ENCODE measurements at places on chromosomes 5 and 9. TPM values are rescaled to one million over a fixed set of nuclear protein-coding genes. Genes with fewer than 3 reads are reported as not detected.

- no peaks in the 10 kb centered on the region for H3K4me1 ChIP-seq
- DNase-seq, result peak; percentile 45
- no peaks in the 10 kb centered on the region for H3K36me3 ChIP-seq
- no peak overlapping the region for H3K27ac ChIP-seq
Measured at GRCh38 chr5:1420211-1421195, 24.7 kb downstream of the SLC6A3 start.

DNA sequence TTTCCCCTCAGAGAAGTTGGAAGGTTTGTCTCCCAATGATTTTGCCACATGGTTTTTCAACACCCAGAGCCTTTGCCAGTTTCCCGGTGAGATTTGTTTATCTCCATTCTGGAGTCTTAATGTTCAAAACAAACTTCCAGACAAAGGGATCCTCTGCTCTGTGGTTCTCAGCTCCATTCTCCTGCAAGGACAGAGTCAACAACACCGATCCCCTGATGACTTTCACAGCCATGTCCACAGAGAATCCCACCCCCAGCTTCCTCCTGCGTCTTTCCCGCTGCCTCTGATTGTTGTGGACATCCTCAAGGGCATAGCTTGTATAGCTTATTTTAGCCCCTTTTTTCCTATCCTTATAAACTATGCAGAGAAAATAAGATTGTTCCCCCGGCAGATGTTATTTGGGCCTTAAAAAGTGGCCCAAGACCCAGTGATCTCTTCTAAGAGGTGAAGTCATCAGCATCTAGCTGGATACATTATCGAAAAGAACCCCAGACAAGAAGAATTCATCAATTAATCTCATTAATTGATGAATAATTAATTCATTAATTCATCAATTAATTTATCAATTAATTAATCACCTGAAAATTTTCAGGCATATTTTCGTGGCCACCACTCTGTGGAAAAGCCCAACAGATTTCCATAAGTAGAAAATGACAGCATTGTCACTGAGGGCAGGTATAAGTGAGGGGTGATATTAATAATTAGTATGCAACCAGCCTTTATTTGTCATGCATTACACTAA is 2.9 kb upstream of the ABLIM3 start:
- peaks cover 7% of the 10 kb centered on the region for H3K4me1 ChIP-seq
- H3K4me3 ChIP-seq, result no peak overlapping the region
- no peak overlapping the region for H3K27ac ChIP-seq
- DNase-seq, result no peak
- no peaks in the 10 kb centered on the region for H3K27me3 ChIP-seq
- no peaks in the 10 kb centered on the region for H3K36me3 ChIP-seq

GRCh38 chr5:92518318-92518904 is 1062.6 kb downstream of the NR2F1-AS1 start:
- no peaks in the 10 kb centered on the region for H3K4me1 ChIP-seq
- H3K36me3 ChIP-seq, result no peaks in the 10 kb centered on the region
- H3K27ac ChIP-seq, result no peak overlapping the region
- H3K4me3 ChIP-seq, result no peak overlapping the region

GRCh38 chr5:20307391-20307790 is 319.4 kb upstream of the CDH18 start:
- H3K27me3 ChIP-seq, result no peaks in the 10 kb centered on the region
- no peak overlapping the region for H3K27ac ChIP-seq
- H3K4me3 ChIP-seq, result no peak overlapping the region
- DNase-seq, result no peak

GRCh38 chr9:138104251-138105122 is 226.9 kb downstream of the CACNA1B start:
- no peak overlapping the region for H3K4me3 ChIP-seq
- no peaks in the 10 kb centered on the region for H3K27me3 ChIP-seq
- H3K27ac ChIP-seq, result no peak overlapping the region
- no peak for DNase-seq

GRCh38 chr5:87229780-87230179 is 37.9 kb upstream of the RASA1 start:
- H3K4me3 ChIP-seq, result no peak overlapping the region
- DNase-seq, result no peak
- no peaks in the 10 kb centered on the region for H3K36me3 ChIP-seq
- no peaks in the 10 kb centered on the region for H3K27me3 ChIP-seq
- no peaks in the 10 kb centered on the region for H3K4me1 ChIP-seq
- no peak overlapping the region for H3K27ac ChIP-seq

DNA sequence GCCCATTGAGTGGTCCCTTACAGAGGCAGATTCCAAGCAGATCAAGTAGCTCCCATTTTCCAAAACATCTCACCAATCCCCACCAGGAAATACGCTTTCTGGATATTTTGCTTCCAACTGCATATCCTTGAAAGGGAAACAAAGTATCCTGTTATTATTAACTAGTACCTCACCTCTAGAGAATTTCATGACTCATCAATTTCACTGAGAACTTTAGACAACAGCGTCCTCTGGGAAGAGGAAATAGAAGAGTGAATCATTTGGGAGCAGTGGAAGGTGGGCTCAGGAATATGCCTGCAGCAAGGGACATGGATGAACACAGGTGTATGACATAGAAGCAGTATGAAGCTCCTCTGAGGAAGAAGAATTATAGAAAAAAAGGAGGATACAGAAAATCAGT is 186.7 kb downstream of the MARCHF11 start:
- no peak overlapping the region for H3K4me3 ChIP-seq
- no peaks in the 10 kb centered on the region for H3K4me1 ChIP-seq
- no peak overlapping the region for H3K27ac ChIP-seq
- DNase-seq, result no peak
- H3K27me3 ChIP-seq, result no peaks in the 10 kb centered on the region

The QRFP gene
- total RNA-seq, result not detected

- no peak overlapping the region for H3K27ac ChIP-seq
- no peak overlapping the region for H3K4me3 ChIP-seq
- DNase-seq, result peak; percentile 68
- H3K36me3 ChIP-seq, result no peaks in the 10 kb centered on the region
Measured at GRCh38 chr5:125198270-125198974, 452.0 kb upstream of the ZNF608 start.

GRCh38 chr9:86594724-86595123 is 240.5 kb upstream of the TUT7 start:
- DNase-seq, result no peak
- no peaks in the 10 kb centered on the region for H3K4me1 ChIP-seq
- H3K36me3 ChIP-seq, result no peaks in the 10 kb centered on the region
- H3K4me3 ChIP-seq, result no peak overlapping the region
- no peaks in the 10 kb centered on the region for H3K27me3 ChIP-seq

The TAF11L10 gene
- total RNA-seq, result not detected

- H3K36me3 ChIP-seq, result no peaks in the 10 kb centered on the region
- H3K4me1 ChIP-seq, result no peaks in the 10 kb centered on the region
- H3K27ac ChIP-seq, result no peak overlapping the region
- DNase-seq, result no peak
- no peak overlapping the region for H3K4me3 ChIP-seq
Measured at GRCh38 chr5:13955896-13956295, 11.4 kb upstream of the DNAH5 start.

DNA sequence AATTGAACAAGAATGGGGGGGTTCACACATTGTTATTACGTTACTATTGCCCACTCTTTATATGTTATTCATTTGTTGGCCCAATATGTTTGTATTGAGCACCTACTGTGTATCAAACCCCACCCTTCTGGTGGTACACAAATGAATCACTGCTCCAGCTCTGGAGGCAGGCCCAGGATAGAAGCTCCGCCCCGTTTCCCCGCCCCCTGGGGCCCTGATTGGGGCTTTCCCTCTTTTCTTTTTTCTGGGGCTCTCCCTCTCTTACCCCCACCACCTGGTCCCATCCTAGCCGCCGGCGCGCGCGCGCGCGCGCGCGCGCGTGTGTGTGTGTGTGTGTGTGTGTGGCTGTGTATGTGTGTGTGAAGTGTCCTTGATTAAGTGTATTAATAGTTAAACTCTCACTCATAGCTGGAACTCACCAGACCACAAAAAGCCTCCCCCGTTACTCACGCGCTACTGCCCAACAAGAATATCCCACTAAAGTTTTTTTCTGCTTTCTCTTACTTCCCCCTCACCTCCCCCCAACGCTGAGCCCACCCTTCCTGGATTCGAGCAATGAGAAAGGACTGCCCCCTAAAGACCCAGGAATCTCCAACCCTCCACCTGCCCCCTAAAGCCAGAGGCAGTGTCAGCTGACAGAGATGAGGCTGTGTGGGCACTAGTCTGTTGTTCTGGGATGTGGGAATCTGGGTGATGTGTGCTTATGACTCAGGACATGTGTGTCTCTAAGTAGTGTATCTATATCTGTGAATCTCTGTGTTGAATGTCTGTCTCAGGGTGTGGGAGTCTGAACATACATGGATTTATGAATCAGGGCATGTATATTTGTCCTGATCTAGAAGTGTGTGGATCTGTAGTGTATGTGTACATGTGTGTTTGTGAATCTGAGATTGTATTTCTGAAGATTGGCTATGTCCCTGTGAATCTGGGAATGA is 4.0 kb downstream of the CXXC5 start:
- no peaks in the 10 kb centered on the region for H3K36me3 ChIP-seq
- no peaks in the 10 kb centered on the region for H3K27me3 ChIP-seq
- DNase-seq, result peak; percentile 63
- peak overlapping the region; percentile 5 for H3K4me3 ChIP-seq

DNA sequence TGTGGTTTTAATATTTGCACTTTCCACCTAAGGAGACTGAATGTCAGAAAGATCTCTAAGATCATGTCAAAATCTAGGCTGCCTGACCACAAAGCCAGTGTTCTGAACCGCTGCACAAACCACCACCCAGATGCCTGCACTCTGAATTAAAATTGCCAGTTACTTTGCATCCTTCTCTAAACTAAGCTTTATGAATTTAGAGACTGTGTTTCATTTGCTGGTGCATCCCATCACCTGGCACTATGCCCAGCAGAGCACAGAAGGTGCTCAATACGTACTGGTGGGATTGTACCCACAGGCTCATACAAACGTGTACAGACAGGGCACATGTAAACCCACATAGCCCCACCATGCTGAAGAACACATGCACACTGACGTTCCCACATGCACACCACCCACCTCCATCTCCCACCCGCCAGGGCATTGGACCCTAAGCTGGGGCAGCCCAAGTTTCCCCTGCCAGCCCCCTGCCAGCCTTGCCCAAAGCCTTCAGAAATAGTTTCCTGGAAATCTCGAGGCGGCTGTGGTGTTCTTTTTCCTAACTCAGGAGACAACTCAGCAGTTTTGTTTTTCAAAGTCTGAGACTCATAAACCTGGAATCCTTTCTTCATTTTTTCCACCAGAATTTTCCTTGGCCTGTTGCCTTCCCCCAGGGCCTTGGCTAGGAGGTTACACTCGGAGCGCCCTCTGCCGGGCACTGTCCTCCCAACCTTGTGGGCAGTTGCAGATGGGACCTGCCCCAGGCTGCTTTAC is 9.6 kb upstream of the TRAF1 start:
- H3K4me3 ChIP-seq, result peak overlapping the region; percentile 13
- H3K36me3 ChIP-seq, result no peaks in the 10 kb centered on the region
- peak; percentile 68 for DNase-seq
- peaks cover 31% of the 10 kb centered on the region for H3K4me1 ChIP-seq

- DNase-seq, result no peak
- H3K27ac ChIP-seq, result no peak overlapping the region
- H3K36me3 ChIP-seq, result no peaks in the 10 kb centered on the region
- H3K4me3 ChIP-seq, result no peak overlapping the region
Measured at GRCh38 chr5:63500242-63500641, 462.0 kb downstream of the HTR1A start.

- H3K27ac ChIP-seq, result no peak overlapping the region
- H3K4me3 ChIP-seq, result no peak overlapping the region
- no peak for DNase-seq
- H3K36me3 ChIP-seq, result peaks cover 28% of the 10 kb centered on the region
Measured at GRCh38 chr5:31553863-31554262, 21.8 kb downstream of the C5orf22 start.

DNA sequence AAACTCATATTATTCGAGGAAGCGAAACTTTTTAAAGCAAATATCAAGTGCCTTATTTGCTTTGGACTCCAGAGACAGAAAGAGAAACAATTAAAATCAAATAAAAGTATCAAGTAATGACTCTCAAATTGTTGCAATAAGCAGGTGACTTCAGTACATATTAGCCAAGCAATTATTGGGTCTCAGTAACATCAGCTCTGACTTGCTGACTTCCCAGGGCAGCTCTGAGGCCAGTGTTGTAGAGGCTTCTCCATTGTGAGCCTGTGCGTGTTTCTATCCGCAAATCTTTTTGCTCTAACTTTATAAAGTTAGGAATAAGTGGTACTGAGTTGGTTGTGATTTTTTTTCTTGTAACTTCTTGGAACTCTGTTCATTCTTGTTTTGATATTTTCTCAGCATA is 186.8 kb upstream of the PRLR start:
- no peak for DNase-seq
- no peak overlapping the region for H3K27ac ChIP-seq
- no peaks in the 10 kb centered on the region for H3K36me3 ChIP-seq
- H3K4me3 ChIP-seq, result no peak overlapping the region
- H3K27me3 ChIP-seq, result no peaks in the 10 kb centered on the region

The GABBR2 gene
- total RNA-seq, result not detected

DNA sequence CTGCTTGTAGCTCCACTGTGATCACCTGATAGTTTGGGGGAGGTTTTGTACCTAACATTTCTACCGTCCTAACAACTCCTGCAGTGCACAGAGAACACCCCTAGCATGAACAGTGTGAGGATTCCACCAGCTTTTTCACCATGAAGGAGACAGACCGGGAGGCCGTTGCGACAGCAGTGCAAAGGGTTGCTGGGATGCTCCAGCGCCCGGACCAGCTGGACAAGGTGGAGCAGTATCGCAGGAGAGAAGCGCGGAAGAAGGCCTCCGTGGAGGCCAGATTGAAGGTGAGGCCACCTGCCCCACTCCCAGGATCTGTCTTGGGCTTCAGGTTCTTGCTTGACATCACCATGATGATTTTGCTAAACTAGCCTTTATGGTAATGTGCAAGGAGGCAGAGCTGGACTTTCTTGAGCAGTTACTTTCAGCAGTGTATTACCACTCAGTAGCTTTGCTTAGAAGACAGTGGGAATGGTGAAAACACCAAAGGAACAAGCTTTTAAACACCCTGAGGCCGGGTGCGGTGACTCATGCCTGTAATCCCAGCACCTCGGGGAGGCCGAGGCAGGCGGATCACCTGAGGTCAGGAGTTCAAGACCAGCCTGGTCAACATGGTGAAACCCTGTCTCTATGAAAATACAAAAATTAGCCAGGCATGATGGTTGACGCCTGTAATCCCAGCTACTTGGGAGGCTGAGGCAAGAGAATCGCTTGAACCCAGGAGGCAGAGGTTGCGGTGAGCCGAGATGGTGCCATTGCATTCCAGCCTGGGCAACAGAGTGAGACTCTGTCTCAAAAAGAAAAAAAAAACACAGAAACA is 3.3 kb downstream of the EXOC3 start:
- no peak overlapping the region for H3K27ac ChIP-seq
- H3K4me3 ChIP-seq, result no peak overlapping the region
- peaks cover 12% of the 10 kb centered on the region for H3K4me1 ChIP-seq
- no peaks in the 10 kb centered on the region for H3K27me3 ChIP-seq
- peak; percentile 54 for DNase-seq

The PCDHA6 gene
- not detected for total RNA-seq

DNA sequence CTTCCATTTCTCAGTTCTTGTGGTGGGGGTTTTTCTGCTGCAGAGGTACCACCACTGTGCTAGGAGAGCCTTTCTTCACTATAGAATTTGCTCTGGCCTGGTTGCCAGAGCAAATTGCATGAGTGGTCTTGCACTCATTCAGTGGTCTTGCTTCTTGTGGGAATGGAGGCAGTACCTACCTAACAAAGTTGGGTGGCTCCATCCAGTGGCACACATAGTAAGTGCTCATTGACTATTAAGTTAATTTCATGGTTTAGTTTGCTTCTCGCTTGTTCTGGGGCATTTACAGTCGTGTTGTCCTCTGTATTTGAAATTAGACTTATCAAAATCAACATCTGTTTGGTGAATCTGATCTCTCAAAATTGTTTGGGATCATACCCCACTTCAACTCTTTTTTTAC is 23.0 kb downstream of the SLC28A3 start:
- no peaks in the 10 kb centered on the region for H3K27me3 ChIP-seq
- H3K4me3 ChIP-seq, result no peak overlapping the region
- H3K4me1 ChIP-seq, result no peaks in the 10 kb centered on the region
- H3K36me3 ChIP-seq, result no peaks in the 10 kb centered on the region

Data from ascending aorta (tissue), 2 donors.